Omental fat pad (tissue), 4 donors: ENCODE measurements at places on chromosomes 12 and 14.

DNA sequence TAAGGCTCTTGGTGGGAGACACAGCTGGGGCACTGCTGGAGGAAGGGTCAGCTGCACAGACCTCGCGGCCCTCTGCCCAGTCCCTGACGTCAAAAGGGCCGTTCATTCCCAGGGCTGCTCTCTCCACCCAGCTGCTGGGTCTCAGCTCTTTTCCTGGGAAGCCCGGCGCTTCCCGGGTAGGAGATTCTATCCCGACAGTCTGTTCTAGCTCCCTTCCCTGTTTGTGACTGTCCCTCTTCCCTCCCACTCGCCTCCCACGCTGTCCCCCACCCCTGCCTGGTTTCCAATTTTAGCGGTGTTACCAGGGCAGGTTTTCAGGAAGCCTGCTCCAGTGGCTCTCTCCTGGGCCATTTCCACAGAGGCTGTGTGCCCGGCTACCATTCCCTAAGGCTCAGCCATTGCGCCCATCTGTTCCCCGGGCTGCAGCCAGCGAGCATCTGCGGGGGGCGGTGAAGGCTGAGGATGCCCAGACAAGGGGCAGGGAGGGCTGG lies 186.6 kb downstream of the CACNA1C start:
- DNase-seq: no peak

GRCh38 chr12:51036279-51036678 lies 10.1 kb upstream of the SLC11A2 start:
- DNase-seq: no peak

GRCh38 chr12:124388038-124388671 lies 93.3 kb downstream of the RFLNA start:
- DNase-seq: no peak

GRCh38 chr14:67610491-67610890 lies 9.2 kb upstream of the ARG2 start:
- DNase-seq: no peak

DNA sequence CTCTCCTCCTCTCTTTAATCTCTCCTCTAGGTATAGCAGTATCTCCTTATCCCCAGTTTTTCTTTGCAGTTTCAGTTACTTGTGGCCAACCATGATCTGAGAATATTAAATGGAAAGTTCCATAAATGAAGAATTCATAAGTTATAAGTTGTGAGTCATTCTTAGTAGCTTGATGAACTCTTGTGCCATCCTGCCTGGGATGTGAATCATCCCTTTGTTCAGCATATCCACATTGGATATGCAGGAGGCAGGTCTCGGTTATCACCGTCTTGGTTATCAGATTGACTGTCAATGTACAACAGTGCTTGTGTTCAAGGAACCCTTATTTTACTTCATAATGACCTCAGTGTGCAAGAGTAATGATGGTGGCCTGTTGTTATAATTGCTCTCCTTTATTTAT lies 134.0 kb downstream of the TMEM117 start:
- DNase-seq: no peak

- DNase-seq: no peak
Observed at GRCh38 chr14:49240383-49240782, 345.8 kb downstream of the RPS29 start.

GRCh38 chr12:19633641-19634040 lies 194.3 kb downstream of the AEBP2 start:
- no peak for DNase-seq

GRCh38 chr14:50123062-50123461 lies 6.7 kb upstream of the VCPKMT start:
- no peak for DNase-seq
